Cardiac ventricle fibroblast (primary cell): ENCODE measurements at places on chromosomes 16 and 17. TPM values are rescaled to one million over a fixed set of nuclear protein-coding genes. Genes with fewer than 3 reads are reported as not detected.

The TTYH2 gene
- 7.1 and 15.8 TPM in 2 replicates for total RNA-seq

The RNF157 gene
- 0.10 and 0.44 TPM in 2 replicates for total RNA-seq

The GAST gene
- total RNA-seq, result not detected in 2 replicates

The PPP1R1B gene
- 89.5 and 113 TPM in 2 replicates for total RNA-seq

The TBX6 gene
- 0.37 TPM in 1 of 2 replicates, not detected in the other for total RNA-seq

The CSNK2A2 gene
- 45.6 and 55.7 TPM in 2 replicates for total RNA-seq

The TEX19 gene
- not detected in 2 replicates for total RNA-seq

The PMM2 gene
- total RNA-seq, result 32.1 and 39.2 TPM in 2 replicates

The KCNH4 gene
- total RNA-seq, result not detected in 2 replicates

The TMEM186 gene
- 6.4 and 6.5 TPM in 2 replicates for total RNA-seq

The P2RX5 gene
- 0.20 and 1.2 TPM in 2 replicates for total RNA-seq

The C1QTNF1 gene
- 587 and 650 TPM in 2 replicates for total RNA-seq

The NOD2 gene
- total RNA-seq, result 0.19 and 0.49 TPM in 2 replicates

The DPEP3 gene
- total RNA-seq, result not detected in 2 replicates

The CPNE7 gene
- total RNA-seq, result 1.8 and 3.2 TPM in 2 replicates

The SERPINF2 gene
- 0.69 and 1.8 TPM in 2 replicates for total RNA-seq

The ASPHD1 gene
- 7.2 and 11.4 TPM in 2 replicates for total RNA-seq

The LITAF gene
- total RNA-seq, result 37.0 and 39.9 TPM in 2 replicates

The GNPTG gene
- total RNA-seq, result 68.6 and 69.3 TPM in 2 replicates

The STX1B gene
- 0.25 and 0.29 TPM in 2 replicates for total RNA-seq

The VAC14 gene
- 21.2 and 22.5 TPM in 2 replicates for total RNA-seq

The CLDN7 gene
- total RNA-seq, result 2.0 TPM in 1 of 2 replicates, not detected in the other

The SLC5A2 gene
- total RNA-seq, result not detected in 2 replicates

The BOLA2B gene
- 53.6 and 86.3 TPM in 2 replicates for total RNA-seq

The CCL7 gene
- 1.5 and 1.6 TPM in 2 replicates for total RNA-seq

The SSTR5 gene
- not detected in 2 replicates for total RNA-seq

The MYH13 gene
- not detected in 2 replicates for total RNA-seq

The NPTX1 gene
- total RNA-seq, result under 0.01 TPM in 1 of 2 replicates, not detected in the other

The TLCD1 gene
- 7.0 and 11.3 TPM in 2 replicates for total RNA-seq

The NPIPA2 gene
- not detected in 2 replicates for total RNA-seq

The ATP2A3 gene
- 0.06 TPM in 1 of 2 replicates, not detected in the other for total RNA-seq

The TBC1D3B gene
- total RNA-seq, result 0.62 and 2.0 TPM in 2 replicates

The PRSS21 gene
- 1.00 TPM in 1 of 2 replicates, not detected in the other for total RNA-seq

The SHISA9 gene
- total RNA-seq, result not detected in 2 replicates

The MRTFB gene
- 11.7 and 12.6 TPM in 2 replicates for total RNA-seq

The TMIGD1 gene
- not detected in 2 replicates for total RNA-seq

The PTX4 gene
- total RNA-seq, result 0.37 TPM in 1 of 2 replicates, not detected in the other

The HLF gene
- 0.44 and 2.6 TPM in 2 replicates for total RNA-seq

The C17orf100 gene
- total RNA-seq, result 0.54 and 0.94 TPM in 2 replicates

The SLC38A8 gene
- not detected in 2 replicates for total RNA-seq

The KRT24 gene
- not detected in 2 replicates for total RNA-seq

The ATF7IP2 gene
- 1.4 and 1.5 TPM in 2 replicates for total RNA-seq

The CD300A gene
- total RNA-seq, result not detected in 2 replicates

The CDRT15L2 gene
- total RNA-seq, result not detected in 2 replicates

The KIF18B gene
- total RNA-seq, result 1.00 and 1.5 TPM in 2 replicates

The TTC19 gene
- 34.6 and 38.2 TPM in 2 replicates for total RNA-seq

The OTOP2 gene
- total RNA-seq, result not detected in 2 replicates

The MSRB1 gene
- 17.0 and 17.8 TPM in 2 replicates for total RNA-seq

The MARVELD3 gene
- not detected in 2 replicates for total RNA-seq

The KCNAB3 gene
- total RNA-seq, result 0.44 and 1.9 TPM in 2 replicates

The MT1F gene
- 0.29 TPM in 1 of 2 replicates, not detected in the other for total RNA-seq

The CLDN9 gene
- total RNA-seq, result not detected in 2 replicates

The PERCC1 gene
- not detected in 2 replicates for total RNA-seq

The TK2 gene
- 35.4 and 36.4 TPM in 2 replicates for total RNA-seq

The RNF135 gene
- total RNA-seq, result 17.0 and 20.2 TPM in 2 replicates

The ALOX15B gene
- total RNA-seq, result 0.50 and 0.83 TPM in 2 replicates
